Central memory CD8-positive, alpha-beta T cell (primary cell): ENCODE measurements at places on chromosomes 5 and 9.

GRCh38 chr5:92380069-92380770 is 997.1 kb upstream of the ARRDC3 start:
- H3K27ac ChIP-seq = no peak overlapping the region
- DNase-seq = no peak
- no peaks in the 10 kb centered on the region for H3K27me3 ChIP-seq
- no peaks in the 10 kb centered on the region for H3K36me3 ChIP-seq
- H3K4me1 ChIP-seq = no peaks in the 10 kb centered on the region
- no peak overlapping the region for H3K4me3 ChIP-seq

- H3K4me1 ChIP-seq = no peaks in the 10 kb centered on the region
- no peak overlapping the region for H3K27ac ChIP-seq
Measured at GRCh38 chr5:115477581-115477980, 67.0 kb downstream of the FEM1C start.

- H3K27me3 ChIP-seq = peaks cover 12% of the 10 kb centered on the region
- H3K36me3 ChIP-seq = no peaks in the 10 kb centered on the region
Measured at GRCh38 chr9:128365525-128365924, 5.6 kb upstream of the URM1 start.

DNA sequence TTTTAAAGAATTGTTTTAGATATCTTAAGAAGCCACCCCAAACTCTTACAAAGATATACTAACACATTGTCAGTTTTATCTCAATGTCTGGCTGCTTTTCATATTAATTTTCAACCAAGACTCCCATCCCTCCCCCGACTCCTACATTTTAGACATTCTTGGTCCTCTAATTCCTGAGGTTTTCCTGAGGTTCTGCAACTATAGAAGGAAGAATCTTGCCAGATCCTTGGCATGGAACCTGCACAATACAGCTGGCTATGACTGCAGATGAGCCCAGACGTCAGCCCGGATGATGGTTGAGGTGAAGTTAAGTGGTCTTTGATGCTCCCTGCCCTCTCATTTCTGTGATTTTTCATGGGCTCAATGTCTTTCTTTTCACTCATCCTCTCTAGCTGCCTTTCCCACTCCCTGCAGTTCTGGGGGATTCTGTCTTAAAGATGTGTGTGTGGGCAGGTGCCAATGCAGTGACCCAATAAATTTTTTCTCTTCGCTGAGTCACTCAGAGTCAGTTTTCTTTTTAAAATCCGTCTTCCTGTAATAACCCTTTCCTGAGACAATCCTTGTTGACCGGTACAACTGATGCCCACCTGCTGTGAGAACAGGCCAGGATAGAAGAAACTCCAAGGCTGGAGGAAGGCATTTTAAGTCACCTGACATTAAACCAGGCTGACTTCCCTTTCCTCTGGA is 237.8 kb upstream of the GAS1 start:
- H3K4me1 ChIP-seq = no peaks in the 10 kb centered on the region
- H3K27ac ChIP-seq = no peak overlapping the region
- no peak overlapping the region for H3K4me3 ChIP-seq
- peaks cover 22% of the 10 kb centered on the region for H3K27me3 ChIP-seq
- no peaks in the 10 kb centered on the region for H3K36me3 ChIP-seq

- DNase-seq = no peak
- H3K27me3 ChIP-seq = peaks cover 90% of the 10 kb centered on the region
- no peak overlapping the region for H3K27ac ChIP-seq
- peaks cover 27% of the 10 kb centered on the region for H3K4me1 ChIP-seq
- H3K36me3 ChIP-seq = no peaks in the 10 kb centered on the region
Measured at GRCh38 chr9:37029304-37029775, 4.7 kb downstream of the PAX5 start.
